ENCODE measurements at places on chromosomes 5 and 9. TPM values are rescaled to one million over a fixed set of nuclear protein-coding genes. Genes with fewer than 3 reads are reported as not detected.

DNA sequence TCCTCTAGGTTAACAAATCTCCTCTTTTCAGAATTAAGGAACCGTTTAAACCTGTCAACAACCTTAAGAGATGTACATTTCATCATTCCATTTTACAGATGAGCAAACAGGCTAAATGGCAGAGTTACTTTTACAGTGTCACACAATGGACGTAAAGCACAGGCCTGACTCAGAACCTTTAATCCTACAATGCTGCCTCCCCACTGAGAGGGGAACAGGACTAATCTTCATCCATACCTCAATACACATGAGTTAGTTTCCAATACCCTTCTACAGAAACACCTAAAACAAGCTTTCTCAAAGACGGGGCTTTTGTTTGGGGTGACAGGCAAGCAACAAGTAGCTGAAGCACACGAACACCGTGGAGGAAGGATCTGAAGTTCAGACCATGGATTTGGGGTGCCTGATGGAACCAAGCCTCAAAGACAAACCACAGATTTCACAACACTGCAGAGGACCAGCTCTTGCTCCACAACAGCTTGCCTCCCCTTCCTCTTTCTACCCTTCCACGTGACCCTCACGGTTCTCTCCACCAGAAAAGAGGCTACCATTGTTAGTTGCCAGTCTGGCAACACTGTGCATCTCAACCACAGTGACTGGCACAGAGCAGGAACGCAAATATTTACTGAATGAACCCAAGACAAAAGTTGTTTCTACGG, 1.8 kb downstream of the RNF130 start:
- no peak for DNase-seq

- DNase-seq = no peak
Measured at GRCh38 chr5:141692533-141692888, 10.5 kb upstream of the ARAP3 start.

SLC4A9 gene
- total RNA-seq = not detected

DNA sequence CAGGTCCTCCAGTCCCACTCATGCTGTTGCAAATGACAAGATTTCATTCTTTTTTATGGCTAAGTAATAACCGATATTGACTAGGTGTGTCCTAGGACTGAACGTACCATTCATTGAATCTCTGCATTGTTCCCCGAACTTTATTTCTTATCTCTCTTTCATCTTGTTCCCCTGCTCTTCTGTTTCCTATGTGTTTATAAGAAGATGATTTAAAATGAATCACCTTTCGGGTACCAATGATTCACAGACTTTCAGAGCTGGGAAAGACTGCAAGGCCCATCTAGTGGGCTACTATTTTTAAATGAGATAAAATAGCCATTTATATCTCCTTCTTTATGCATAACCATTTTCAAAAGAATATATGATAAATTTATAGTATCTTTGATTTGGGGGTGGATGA, 133.0 kb downstream of the CDH18 start:
- peak; percentile 53 for DNase-seq

GLDC gene
- 5.5 TPM for total RNA-seq

THBS4 gene
- total RNA-seq = 0.53 TPM

DNA sequence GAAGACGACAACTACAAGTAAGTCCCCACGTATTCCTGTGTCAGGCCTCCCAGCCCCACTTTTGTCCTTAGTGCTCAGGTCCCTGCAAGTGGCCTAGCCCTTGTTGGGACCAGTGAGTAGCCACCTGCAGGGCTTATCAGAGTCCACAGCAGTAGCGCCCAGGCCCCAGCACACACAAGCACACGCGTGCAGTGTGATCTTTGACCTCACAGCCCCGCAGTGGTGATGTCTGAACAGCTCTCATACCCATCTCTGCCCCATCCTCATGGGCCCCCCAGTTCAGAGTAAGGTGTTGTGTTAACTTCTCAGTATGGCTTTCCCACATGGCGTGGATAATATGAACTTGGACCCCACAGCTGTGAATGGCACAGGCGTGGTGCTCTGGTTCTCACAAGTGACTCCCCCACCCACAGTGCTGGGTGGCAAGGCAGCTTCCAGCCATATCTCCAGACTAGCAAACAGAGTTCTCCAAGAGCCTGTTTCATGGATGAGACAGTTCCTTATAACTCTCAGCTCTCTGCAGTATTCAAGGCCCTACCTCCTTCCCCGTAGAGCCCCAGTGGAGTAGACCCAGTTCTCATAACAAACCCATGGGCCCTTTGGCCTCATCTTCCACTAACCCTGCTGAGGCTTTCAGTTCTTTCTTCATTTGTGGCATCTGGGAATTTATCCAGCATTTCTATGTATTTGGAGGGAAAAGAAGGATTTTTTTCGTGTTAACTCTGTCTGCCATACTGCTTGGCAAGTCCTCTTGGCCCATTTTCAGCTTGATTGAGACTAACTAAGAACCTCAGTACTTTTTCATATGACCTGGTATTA, 46.5 kb upstream of the ANGPTL2 start:
- DNase-seq = no peak

DNA sequence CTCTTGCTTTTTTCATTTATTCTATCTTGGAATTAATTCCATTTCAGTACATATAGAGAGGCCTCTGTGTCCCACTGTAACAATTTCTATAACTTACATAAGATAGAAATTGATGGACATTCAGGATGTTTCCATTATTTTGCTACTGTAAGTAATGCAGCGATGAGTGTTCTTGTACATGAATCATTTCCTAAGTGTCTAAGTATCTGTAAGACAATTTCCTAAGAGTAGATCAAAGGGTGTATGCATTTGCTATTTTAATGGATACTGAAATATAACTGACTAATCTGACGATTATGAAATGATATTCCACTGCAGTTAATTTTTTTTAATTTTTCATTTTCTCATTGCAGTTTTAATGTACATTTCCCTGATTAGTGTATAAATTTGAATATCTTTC, 23.0 kb upstream of the RBM22 start:
- peak; percentile 15 for DNase-seq

PALM2AKAP2 gene
- total RNA-seq = 6.3 TPM

PCDHA9 gene
- not detected for total RNA-seq

STING1 gene
- 38.7 TPM for total RNA-seq

DNA sequence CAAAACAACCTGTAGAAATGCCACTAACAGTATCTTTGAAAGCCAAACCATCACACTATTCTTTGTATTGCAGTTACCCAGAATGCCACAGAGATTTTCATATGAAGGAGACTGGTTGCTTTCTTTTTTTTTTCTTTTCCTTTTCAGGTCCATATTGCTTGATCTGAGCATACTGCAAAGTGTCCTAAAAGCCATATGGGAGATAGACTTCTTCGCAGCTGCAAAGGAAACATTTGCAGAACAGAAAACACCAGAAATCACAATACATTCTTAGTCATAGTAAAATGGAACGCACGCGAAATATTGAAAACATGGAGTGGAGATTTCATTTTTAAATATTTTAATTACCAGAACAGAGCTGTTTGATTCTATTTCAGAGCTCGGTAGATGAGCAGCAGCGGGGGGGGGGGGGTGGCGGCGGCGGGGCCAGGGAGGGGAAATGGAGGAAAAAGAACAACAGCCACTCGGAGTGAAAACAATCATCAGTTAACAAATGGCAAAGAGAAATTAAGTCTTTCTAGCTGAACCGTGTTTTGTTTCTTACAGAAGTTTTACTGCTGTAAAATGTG, 284.1 kb downstream of the NFIB start:
- no peak for DNase-seq

PCDHGC5 gene
- 1.4 TPM for total RNA-seq

NPM1 gene
- 2,907 TPM for total RNA-seq

C9 gene
- not detected for total RNA-seq

- DNase-seq = peak; percentile 77
Measured at GRCh38 chr5:132782101-132782500, 5.1 kb upstream of the SEPTIN8 start.

GRCh38 chr9:89513837-89514236, 15.9 kb upstream of the SEMA4D start:
- DNase-seq = no peak

QRFP gene
- not detected for total RNA-seq

DNA sequence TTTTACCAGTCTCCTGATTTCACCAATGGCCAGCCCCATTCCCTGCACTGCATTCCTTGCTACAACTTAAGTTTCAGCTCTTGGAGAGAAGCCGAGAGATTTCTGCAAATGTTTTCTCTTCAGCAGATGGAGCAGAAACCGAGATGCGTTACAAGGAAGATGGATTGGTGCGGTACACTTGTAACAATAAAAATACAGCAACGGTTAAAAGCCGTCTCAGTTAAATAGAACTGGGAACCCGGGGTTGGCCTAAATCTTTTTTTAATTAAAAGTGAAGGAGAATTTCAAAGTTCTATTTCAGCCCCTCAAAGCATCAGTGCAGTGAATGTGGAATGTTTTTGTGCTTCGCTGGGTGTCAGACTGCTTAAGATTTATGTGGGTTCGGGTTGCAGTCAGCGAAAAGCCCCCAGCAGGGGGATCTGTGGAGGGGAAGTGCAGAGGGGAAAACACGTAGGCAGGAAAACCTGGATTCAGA, 19.8 kb downstream of the BRINP1 start:
- DNase-seq = no peak

TERT gene
- 10.5 TPM for total RNA-seq

GRCh38 chr9:138014563-138014945, 137.0 kb downstream of the CACNA1B start:
- DNase-seq = no peak

FBXL7 gene
- total RNA-seq = 2.5 TPM

DNA sequence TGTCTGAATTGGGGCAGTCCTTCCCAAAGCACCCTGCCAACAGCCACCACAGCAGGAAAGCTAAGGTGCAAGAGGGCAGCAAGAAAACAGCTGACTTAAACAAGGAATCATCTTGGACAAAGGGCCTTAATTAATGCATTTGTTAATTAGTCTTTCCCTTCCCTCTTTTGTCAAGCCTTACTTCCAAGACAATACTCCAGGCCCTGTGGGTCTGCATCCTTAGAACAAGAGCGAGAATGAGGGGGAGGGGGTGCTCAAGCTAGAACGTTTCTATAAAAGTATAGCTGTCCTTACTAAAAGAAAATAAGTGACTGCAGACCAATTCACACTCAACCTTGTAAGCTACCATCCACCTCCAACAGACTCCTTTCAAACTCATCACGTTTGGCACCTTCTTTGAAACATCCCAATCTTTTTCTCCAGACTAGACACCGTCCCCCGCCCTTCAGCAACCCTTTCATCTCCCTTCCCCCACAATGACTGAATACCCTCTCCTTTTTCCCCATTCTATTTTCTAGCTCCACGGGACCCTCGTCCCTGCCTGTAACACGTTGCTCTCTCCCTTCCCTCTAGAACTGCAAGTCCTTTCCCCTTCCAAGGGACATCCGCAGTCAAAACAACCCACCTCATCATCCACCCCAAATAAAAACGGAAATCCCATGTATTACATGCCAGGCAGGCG, 85.7 kb upstream of the RNF38 start:
- peak; percentile 21 for DNase-seq

GRCh38 chr5:30849931-30850710, 343.4 kb upstream of the CDH6 start:
- peak; percentile 84 for DNase-seq

DNA sequence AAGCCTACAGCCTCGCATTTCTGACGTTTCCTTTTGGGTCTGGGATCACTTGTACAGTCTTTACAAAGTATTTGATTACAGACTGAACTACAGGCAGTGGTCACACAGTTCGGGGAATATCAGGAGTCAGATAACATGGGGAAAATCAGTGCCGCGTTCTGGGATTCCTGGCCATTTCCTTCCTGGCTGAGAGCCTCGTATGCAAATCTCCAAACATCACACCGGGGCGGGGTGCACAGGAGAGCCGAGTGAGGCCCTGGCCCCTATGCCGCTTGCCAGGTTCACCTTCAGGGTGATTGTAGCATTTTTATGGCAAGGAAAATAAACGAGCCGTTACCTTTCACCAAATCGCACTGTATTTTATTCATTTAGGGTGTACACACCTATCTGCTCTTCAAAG, 29.6 kb upstream of the SLC9A3 start:
- DNase-seq = peak; percentile 45

ANKRD33B gene
- 4.9 TPM for total RNA-seq

ZNF608 gene
- 0.70 TPM for total RNA-seq

GRCh38 chr5:111143910-111144309, 51.8 kb downstream of the WDR36 start:
- DNase-seq = peak; percentile 81

KLF9 gene
- 6.0 TPM for total RNA-seq

GRCh38 chr5:33065131-33065530, 354.0 kb downstream of the NPR3 start:
- no peak for DNase-seq

FBLL1 gene
- not detected for total RNA-seq
